Mucosa of gallbladder (tissue), 1 donor: ENCODE measurements at places on chromosomes 2 and 18. TPM values are rescaled to one million over a fixed set of nuclear protein-coding genes. Genes with fewer than 3 reads are reported as not detected.

Gene OLA1
- total RNA-seq = 67.6 TPM

Gene SLC5A7
- 0.20 TPM for total RNA-seq

- DNase-seq = no peak
Measured at GRCh38 chr2:24623535-24623934, 132.5 kb downstream of the NCOA1 start.

DNA sequence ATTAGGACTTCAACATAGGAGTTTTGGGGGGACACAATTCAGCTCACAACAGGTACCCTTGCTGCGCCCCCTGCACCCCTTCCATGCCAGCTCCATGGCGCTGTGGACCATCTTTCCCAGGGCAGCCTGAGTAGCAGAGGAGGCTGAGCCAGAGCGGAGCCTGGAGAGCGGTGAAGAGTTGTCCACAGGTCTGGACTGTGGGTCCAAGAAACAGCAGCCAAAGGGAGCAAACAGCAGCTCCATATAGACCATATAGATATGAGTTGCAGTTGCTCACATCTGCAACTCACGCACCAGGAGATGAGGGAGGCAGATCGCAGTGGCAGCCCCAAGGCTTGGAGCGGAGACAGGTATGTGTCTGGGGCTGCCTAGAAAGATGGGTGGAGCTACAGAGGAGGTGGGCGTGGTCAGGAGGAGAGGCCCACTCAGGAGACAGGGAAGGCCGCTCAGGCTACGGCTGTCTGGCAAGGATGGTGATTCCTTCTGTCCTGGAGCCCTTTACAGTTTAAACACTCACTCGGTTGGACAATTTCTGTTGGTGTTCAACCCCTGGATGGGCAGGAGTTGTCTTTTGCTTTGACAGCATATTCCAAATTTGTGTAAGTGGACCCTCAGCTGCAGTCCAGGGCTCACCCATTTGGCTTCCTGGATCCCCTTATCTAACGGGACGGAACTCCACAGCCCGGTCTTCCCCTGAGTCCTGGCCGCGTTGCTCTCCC is 155.1 kb downstream of the LPIN1 start:
- DNase-seq = no peak

DNA sequence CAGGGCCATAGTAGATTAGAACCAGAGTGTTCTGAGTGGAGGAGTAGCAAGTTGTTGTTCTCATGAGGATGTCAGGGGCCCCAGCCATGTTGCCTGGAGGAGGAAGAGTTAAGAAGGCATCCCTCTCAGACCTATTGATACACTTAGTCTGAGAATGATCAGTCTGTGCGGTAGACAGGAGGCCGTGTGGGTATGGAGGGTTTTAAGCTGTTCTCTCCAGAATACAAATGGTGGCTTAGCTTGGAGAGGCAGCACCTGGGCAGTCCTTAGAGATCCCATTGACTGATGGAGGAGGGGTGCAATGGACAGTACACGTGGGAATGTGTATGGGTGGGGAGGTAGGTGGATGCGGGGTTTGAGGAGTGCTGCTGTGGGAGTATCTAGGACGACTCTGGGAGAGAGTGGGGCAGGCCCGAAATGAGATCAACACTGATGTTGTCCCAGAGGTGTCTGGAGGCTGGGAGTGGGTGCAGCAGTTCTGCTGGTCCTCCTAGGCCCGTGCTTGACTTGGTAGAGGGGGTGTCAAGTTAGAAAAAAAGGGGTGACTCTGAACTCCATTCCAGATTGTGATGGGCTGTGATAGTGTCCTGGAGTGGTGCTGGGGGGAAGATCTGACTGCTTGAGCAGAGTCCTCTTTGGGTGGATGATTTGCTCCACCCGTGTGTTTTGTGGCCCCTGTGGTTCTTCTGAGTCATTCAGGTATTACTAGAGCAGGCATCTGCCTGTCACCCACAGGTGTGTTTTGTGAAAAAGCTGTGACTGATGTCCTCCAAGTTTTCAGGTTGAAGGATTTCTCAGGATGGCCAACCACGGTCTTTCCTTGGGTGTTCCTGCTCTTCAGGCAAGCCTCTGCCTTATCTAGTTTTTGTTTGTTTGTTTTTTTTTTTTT is 44.7 kb downstream of the C2orf42 start:
- DNase-seq = no peak

DNA sequence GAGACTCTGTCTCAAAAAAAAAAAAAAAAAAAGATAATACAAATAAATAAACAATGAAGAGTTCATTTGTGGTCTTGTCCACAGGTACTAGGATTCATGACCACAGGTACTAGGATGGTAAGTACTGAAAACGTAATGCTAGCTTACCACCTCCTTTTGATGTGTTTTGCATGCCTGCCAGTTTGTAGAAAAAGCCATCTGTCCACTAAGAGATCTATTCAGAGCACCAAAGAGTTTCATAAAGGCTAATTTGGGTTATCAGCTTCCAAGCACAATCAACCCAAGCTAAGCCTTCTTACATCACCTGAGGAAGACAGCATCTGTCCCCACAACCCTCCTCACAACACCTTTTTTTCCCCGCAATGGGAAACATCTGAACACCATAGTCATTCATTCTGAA is 477.2 kb downstream of the ZEB2 start:
- no peak for DNase-seq

DNA sequence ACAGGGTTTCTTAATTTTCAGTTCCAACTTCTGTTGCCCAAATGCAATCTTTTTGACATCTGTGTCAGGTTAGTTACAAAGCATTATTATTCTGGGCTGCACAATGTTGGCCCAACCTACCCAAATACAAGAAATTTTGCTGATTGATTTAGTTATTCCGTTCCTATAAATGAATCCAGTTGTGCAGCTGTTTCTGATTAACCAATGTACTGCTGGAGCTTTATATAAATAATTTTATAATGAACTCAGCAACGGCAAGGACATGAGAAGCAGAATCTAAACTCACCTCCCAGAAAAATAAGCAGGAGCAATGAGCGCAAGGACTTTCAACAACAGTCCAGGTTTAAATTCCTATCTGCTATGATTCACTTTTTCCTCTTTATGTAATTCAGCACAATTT is 76.3 kb upstream of the WIPF1 start:
- DNase-seq = no peak

- DNase-seq = no peak
Measured at GRCh38 chr2:241905716-241906377, 36.3 kb downstream of the RTP5 start.

DNA sequence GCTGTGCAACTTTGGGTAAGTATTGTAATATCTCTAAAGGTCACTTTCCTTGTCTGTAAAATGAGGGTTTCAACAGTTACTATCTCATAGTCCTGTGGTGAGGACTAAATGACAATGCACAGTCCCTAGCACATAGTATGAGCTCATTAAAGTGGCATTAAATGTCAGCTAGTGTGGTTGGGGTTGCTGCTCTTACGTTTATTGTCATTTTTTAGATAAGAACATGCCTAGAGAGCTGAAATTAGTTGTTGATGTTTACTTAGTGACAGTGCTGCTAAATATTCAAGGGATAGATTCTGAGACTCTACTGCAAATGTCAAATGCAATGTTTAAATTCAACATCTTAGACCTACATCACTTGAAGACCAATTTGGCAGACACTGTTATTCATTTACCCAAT is 356.1 kb upstream of the ETAA1 start:
- no peak for DNase-seq

GRCh38 chr2:165293440-165294420 is 54.5 kb downstream of the SCN2A start:
- DNase-seq = peak; percentile 75

DNA sequence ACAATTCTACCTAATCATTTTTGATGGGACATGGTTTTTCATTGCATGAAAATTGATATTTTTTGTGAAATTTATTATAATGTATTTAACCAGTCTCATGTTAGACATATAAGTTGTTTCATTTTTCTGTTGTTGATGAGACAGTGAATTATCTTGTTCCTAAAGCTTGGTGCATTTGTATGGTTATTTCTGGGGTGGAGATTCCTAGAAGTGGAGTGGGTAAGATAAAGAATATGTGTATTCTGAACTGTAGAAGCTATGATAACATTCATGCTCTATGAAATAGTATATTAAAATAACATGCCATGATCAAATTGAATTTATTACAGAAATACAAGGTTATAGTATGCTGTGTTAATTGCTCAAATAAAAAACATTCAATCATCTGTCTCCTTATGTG is 69.2 kb downstream of the BOLA3 start:
- DNase-seq = no peak

GRCh38 chr2:73984922-73985307 is 205 bp downstream of the TET3 start:
- peak; percentile 46 for DNase-seq
